ENCODE measurements at places on chromosomes 2 and 18.

- ATAC-seq = no peak
Observed at GRCh38 chr2:218577482-218578220, 9.0 kb downstream of the CNOT9 start.

- peak; percentile 99 for ATAC-seq
Observed at GRCh38 chr2:191376981-191377629, 131.9 kb downstream of the MYO1B start.

DNA sequence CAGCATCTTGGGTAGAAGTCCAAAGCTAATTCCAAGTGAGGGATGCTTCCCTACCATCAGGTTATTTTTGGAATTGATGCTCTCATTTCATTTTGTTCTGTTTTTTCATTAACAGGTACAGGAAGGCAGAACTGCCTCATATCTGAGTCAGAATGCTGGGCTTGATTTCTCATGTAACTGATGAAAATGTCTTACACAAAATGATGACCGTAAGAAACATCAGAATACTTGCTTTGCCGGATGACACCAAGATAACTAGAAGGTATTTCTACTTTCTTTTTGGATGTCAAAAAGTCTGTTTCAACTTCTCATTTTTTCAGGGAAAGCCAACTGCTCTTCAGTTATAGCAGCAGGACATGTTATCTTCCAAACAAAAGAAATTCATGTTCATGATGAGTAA, 62.6 kb downstream of the ETAA1 start:
- ATAC-seq = no peak

DNA sequence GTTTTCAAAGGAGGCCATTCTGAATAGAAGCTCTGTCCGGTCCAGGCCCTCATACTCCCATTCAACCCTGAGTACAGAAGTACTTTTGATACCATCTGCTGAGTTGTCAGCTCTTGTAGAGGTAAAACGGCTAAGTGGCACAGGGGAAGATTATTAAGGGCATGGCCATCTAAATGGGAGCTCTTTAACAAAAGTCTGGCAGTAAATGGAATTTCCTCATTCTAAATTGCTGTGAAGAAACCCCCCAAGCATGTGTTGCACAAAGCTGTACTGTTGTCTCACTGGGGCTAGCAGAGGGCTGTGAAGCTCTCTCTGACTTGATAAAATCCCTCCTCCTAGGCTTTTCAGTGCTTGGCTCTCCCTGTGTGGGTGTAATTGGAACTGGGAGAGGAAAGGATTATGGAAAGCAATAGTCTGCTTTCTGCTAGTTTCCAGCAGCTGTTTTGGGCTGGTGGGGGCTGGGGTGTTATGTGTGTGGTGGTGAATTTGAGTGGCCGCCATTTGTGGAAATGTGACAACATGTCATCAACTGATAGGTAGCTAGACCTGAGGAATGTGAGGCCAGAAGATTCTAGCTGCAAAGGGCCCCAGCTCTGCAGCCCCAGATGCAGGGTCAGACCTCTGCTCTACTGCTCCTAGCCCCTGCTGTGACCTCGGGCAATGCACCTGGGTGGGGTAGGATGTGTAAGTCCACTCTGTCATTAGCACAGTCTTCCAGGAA, 65.1 kb downstream of the MAP4K4 start:
- ATAC-seq = peak; percentile 4

DNA sequence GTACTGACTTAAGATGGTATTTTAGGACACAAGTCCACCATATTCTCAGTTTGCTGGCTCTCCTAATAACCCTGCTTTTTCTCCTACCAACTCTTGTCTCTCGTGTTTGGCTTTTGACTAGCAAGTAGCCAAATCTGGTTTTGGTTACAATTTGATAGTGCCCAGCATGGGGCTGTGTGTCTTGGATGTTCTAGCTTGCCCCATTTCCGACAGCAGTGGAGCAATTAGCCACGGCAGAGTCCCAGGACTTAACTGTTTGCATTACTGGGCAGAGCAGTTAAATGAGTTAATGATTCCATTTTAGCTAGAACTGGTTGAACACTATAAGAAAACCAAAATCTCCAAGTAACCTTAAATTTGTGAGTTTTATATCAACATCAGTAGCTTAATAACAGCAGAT, 18.6 kb upstream of the SPAG16 start:
- ATAC-seq = no peak

DNA sequence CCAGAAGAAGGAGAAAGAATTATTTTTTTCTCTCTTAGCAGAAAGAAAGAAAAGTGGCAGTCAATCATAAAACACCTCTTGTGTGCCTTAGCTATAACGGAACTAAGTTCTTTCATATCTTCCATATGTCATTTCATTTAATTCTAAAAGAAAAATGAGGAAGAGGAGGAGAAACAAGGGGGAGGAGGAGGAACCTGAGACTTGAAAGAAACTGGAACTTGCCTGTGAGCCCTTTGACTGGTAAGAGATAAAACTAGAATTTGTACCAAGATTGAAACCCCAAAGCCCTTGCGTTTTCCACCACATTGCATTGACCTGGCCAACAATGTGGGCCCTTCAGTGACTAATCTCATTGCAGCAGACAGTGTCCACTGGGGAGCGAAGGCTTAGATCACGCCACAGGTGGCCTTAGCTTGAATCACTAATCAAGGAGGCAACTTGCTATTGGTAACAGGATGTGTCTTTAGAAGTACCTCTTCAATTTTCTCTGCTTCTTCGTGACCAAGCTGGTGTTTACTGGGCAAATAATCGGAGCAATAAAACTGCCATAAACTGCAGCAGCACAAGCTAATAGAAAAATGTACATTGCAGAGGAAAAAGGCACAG, 307.9 kb downstream of the CLIP4 start:
- no peak for ATAC-seq

GRCh38 chr2:219453671-219454590, 19.3 kb downstream of the SPEG start:
- ATAC-seq = peak; percentile 80

DNA sequence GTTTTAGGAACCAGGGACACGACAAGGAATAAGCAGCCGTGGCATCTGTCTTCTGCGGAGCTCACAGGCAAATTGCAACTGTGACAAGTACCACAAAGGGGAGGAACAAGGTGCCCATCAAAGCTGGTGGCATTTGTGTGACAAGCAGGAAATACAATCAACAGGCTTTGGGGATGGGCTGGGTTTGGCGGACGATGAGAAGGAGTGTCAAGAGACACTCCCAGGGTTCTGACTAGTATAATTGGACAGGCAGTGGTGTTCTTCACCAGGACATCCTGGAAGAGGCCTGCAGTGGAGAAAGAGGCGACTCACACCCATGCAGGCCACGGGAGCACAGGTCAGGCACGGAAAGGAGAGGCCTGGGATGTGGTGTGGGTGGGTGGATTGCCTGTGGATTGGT, 14.2 kb upstream of the SPATA3 start:
- ATAC-seq = no peak

- ATAC-seq = peak; percentile 88
Observed at GRCh38 chr2:30300456-30301221, 69.3 kb downstream of the LBH start.

- ATAC-seq = no peak
Observed at GRCh38 chr2:235244255-235245220, 249.3 kb upstream of the AGAP1 start.

DNA sequence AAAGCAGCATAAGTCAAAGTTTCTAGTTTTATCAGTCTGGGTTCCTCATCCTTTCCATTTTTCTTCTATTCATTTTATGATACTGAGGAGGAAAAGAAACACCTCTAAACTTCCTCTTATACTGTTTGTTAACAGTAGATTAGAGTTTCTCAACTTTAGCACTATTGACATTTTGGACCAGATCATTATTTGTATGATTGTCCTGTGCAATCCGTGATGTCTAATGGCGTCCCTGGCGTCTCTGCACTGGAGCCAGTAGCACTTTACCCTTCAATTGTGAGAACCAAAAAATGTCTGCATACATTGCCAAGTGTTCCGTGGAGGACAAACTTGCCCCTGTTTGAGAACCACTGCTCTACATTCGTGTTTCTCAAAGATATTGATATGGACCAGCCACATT, 25.2 kb downstream of the PTPN4 start:
- ATAC-seq = no peak

- ATAC-seq = no peak
Observed at GRCh38 chr2:118319271-118319684, 231.0 kb downstream of the INSIG2 start.

DNA sequence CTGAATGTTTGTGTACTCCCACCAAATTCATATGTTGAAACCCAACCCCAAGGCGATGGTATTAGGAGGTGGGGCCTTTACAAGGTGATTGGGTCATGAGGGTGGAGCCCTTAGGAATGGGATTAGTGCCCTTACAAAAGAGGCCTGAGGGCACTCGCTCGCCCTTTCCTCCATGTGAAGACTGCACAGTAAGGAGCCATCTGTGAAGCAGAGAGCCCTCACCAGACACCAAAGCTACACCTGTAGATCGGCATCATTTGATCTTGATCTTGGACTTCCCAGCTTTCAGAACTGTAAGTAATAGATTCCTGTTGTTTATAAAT, 62.9 kb upstream of the FZD7 start:
- ATAC-seq = no peak

GRCh38 chr2:228652366-228652765, 470.9 kb upstream of the SPHKAP start:
- ATAC-seq = peak; percentile 97

- ATAC-seq = no peak
Observed at GRCh38 chr18:10514082-10514481, 11.7 kb upstream of the NAPG start.

DNA sequence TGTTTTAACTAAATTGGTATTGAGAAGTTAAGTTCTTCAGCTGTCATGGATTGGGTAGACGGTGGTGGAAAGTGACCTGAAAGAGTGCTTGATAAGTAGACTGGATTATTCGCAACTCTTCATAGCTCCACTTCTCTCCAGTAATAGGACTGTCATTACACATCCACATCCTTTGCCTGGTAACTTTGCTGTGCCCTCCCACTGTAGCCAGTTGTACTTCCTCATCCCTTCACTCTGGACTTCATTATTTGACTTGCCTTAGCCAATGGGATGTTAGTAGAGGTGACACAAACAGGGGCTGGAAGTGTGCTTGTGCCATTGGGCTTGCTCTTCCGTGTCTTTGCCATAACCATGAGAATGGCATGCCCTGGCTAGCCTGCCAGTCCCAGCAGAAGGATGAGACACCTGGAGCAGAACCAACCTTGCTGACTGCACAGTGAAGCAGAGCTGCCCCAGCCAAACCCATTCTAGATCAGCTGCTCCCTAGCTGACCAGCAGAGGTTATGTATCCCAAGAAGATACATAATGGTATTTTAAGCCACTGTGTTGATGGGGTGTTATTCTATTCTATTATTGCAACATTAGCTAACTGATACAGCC, 16.9 kb downstream of the QPCT start:
- no peak for ATAC-seq

- ATAC-seq = no peak
Observed at GRCh38 chr2:12796657-12797056, 79.9 kb downstream of the TRIB2 start.

- peak; percentile 37 for ATAC-seq
Observed at GRCh38 chr2:47528874-47529273, 125.9 kb downstream of the MSH2 start.

DNA sequence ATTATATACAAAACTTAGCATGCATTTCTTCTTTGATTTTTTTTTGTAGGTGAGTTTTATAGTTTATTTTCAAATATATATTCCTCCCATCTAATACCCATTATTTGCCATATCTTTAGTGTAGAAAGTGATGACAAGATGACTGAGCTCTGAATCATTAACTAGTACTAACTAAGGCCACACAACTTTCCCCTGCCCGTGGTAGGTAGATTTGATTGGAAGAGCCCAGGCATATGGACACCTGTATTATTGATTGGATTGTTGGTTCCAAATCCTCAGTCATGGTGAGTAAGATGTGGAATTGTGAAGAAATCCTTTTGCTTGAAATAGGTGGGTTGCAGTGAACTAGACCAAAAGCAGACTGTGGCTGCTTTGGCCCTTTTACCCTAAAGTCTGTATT, 54.8 kb downstream of the ABI2 start:
- ATAC-seq = no peak

DNA sequence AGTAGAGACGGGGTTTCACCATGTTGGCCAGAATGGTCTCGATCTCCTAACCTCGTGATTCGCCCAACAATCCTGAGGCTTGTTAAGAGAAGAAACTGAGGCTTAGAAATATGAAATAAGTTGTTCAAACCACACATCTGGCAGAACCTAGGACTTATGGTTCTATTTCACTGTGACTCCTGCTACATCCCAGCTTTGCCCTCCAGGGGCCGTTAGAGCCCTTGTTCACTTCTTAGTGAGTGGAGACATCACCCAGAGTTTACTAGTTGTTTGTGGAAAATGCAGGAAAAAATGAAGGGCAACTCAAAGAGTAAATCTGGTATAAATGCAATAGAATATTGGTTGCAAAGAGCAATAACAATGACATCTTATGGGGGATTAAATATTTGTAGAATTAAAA, 43.9 kb downstream of the MARCHF4 start:
- peak; percentile 67 for ATAC-seq

- peak; percentile 5 for ATAC-seq
Observed at GRCh38 chr18:55780586-55781071, 192.6 kb upstream of the TCF4 start.

DNA sequence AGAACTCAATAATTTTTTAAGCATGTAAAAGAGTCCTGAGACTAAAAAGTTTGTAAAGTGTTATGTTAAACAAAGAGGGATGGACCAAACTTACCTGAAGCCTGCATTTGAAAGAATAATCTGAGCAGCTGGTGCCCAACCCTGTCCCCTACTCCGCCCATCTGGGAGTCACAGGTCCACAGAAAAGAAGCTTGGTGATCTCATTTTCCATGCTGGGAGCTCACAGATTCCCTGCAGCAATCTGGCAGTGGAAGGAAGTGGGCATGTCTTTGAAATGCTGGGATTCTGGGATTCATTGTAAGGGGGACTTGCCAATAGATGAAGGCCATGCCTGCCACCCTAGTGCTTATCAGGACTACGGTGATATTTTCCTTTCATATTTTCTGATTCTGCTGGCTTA, 17.9 kb downstream of the CDH2 start:
- ATAC-seq = peak; percentile 5

- no peak for ATAC-seq
Observed at GRCh38 chr2:8884812-8885211, 47.4 kb upstream of the KIDINS220 start.

DNA sequence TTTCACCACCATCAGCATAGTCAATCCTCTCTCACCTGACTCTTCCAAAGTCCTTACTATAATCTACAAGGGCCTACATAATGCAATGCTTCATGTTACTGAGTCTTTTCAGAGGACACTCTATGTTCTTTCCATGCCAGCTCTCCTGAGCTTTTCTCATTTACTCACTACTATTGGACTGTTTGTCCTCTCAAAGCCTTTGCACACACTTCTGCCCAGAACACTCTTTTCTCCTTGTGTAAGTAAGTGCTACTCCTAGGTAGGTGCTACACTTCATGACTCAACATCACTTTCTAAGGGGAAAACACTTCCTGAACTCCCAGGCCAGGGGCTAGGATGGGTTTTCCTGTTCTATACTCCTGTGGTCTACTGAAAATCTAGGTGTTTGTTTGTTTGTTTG, 82.5 kb upstream of the GULP1 start:
- no peak for ATAC-seq

GRCh38 chr18:9008200-9008708, 94.2 kb upstream of the NDUFV2 start:
- no peak for ATAC-seq

- ATAC-seq = no peak
Observed at GRCh38 chr2:162677476-162677875, 161.1 kb downstream of the KCNH7 start.

- peak; percentile 76 for ATAC-seq
Observed at GRCh38 chr2:72745679-72746368, 80.0 kb downstream of the EXOC6B start.

- no peak for ATAC-seq
Observed at GRCh38 chr2:240146141-240146561, 5.7 kb upstream of the OTOS start.

- peak; percentile 84 for ATAC-seq
Observed at GRCh38 chr2:43759195-43759594, 14.6 kb upstream of the DYNC2LI1 start.
